ENCODE measurements at places on chromosomes 6 and 20.

- DNase-seq = no peak
- no peaks in the 10 kb centered on the region for H3K4me1 ChIP-seq
- H3K36me3 ChIP-seq = peaks cover 4% of the 10 kb centered on the region
- no peak overlapping the region for H3K4me3 ChIP-seq
- no peaks in the 10 kb centered on the region for H3K27me3 ChIP-seq
- no peak overlapping the region for H3K27ac ChIP-seq
Observed at GRCh38 chr6:6438286-6438685, 117.8 kb upstream of the F13A1 start.

GRCh38 chr20:62355516-62355877, 11.6 kb downstream of the LAMA5 start:
- H3K27me3 ChIP-seq = no peaks in the 10 kb centered on the region
- peaks cover 7% of the 10 kb centered on the region for H3K36me3 ChIP-seq
- peaks cover 15% of the 10 kb centered on the region for H3K4me1 ChIP-seq

- H3K27me3 ChIP-seq = no peaks in the 10 kb centered on the region
- peaks cover 17% of the 10 kb centered on the region for H3K4me1 ChIP-seq
- H3K27ac ChIP-seq = no peak overlapping the region
- no peak for DNase-seq
- no peak overlapping the region for H3K4me3 ChIP-seq
- H3K36me3 ChIP-seq = no peaks in the 10 kb centered on the region
Observed at GRCh38 chr6:21613809-21614208, 20.3 kb downstream of the SOX4 start.

GRCh38 chr20:7984192-7984591, 35.4 kb downstream of the TMX4 start:
- no peak overlapping the region for H3K27ac ChIP-seq
- no peaks in the 10 kb centered on the region for H3K27me3 ChIP-seq
- no peak overlapping the region for H3K4me3 ChIP-seq
- no peaks in the 10 kb centered on the region for H3K4me1 ChIP-seq

DNA sequence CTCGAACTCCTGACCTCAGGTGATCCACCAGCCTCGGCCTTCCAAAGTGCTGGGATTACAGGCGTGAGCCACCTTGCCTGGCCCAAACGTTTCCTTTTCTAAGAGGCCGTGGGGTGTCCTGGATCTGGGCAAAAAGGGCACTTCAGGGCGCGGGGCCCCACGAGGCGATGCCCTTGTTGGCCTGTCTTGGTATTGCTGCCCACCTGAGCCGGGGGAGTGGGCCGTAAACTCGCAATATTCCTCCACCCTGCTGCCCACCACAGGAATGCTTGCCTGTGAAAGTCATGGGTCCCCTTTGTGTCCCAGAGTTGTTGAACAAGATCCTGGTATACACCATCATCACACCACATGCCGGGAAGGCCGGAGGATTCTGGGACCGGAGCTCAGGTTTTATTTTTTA, 49.0 kb downstream of the SSR1 start:
- H3K4me3 ChIP-seq = no peak overlapping the region
- H3K27me3 ChIP-seq = peaks cover 12% of the 10 kb centered on the region
- no peak for DNase-seq
- H3K36me3 ChIP-seq = peaks cover 12% of the 10 kb centered on the region
- H3K27ac ChIP-seq = peak overlapping the region; percentile 14
- peaks cover 30% of the 10 kb centered on the region for H3K4me1 ChIP-seq

DNA sequence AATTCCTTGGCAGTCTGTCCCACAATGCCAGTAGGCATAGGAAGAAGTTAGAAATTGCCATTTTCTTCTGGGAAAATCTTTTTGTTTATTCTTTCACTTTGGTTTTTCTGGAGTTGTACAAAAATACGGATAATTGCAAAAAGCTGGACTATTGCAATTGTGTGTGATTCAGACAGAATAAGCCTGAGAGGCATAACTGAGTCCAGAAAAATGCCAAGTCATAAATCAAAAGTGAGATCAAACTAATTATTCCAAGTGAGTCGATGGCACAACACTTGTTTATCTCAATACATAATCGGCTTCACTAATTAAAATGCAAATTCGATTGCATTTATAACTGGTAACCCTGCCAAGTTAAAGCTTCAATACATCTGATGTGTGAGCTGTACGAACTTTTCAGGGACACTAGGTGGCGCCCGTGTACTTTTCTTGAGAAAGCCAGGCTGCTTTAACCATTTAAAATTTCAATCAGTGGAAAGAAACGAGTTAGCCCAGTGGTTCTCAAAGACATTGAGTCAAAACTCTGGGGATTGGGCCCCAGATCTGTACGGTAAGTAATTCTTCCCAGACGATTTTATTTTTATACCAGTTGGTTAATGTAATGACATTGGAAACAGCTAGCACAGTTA, 102.6 kb downstream of the LAMP5 start:
- peaks cover 8% of the 10 kb centered on the region for H3K4me1 ChIP-seq
- H3K27ac ChIP-seq = no peak overlapping the region
- H3K4me3 ChIP-seq = no peak overlapping the region

GRCh38 chr6:41645007-41645618, 6.8 kb downstream of the MDFI start:
- H3K27me3 ChIP-seq = peaks cover 54% of the 10 kb centered on the region
- no peaks in the 10 kb centered on the region for H3K4me1 ChIP-seq
- no peak overlapping the region for H3K4me3 ChIP-seq
- no peaks in the 10 kb centered on the region for H3K36me3 ChIP-seq
- DNase-seq = no peak
